Progenitor cell of endocrine pancreas (in vitro differentiated cells): ENCODE measurements at places on chromosomes 7 and 10. TPM values are rescaled to one million over a fixed set of nuclear protein-coding genes. Genes with fewer than 3 reads are reported as not detected.

GRB10 gene
- 58.4 and 62.7 TPM in 2 replicates for total RNA-seq

VENTX gene
- total RNA-seq: 1.2 TPM in 2 replicates

BUB3 gene
- 92.3 and 93.2 TPM in 2 replicates for total RNA-seq

CLEC5A gene
- total RNA-seq: not detected in 2 replicates

FAM237B gene
- total RNA-seq: not detected in 2 replicates

FKBP6 gene
- total RNA-seq: not detected in 2 replicates

DNA sequence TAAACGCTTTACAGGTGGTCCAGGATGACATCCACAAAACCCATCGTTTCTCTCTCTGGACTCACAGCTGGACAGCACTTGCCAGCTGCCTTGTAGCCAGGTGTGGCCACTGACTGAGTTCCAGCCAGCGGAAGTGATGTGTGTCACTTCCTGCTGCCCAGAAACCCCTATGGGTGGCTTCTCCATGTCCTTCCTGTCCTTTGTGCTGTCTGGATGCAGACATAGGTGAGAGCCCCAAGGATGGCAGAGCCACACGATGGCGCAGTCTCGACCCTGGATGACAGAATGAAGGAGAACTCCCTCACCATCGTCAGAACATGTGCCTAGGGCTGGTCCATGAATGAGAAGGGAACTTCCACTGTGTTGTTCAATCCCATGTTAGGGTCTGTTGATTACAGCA lies 22.1 kb downstream of the NMT2 start:
- DNase-seq: no peak

DNA sequence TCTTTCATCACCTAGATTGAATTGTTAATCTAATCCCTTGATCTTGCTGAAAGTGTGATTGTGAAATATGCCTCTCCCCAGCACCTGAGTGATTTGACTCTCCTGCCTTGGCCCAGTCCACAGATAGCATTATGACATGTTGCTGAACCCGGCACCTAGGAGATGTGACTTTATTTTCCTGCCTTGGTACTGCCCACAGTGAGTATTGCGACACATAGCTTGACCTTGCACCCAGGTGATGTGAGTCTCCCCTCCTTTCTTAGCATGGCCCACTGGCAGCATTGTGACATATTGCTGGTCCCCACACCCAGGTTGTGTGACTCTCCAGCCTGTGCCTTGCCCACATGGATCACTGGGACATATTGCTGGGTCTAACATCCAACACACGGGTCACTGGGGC lies 32.5 kb upstream of the ZNF107 start:
- no peak for DNase-seq

DNA sequence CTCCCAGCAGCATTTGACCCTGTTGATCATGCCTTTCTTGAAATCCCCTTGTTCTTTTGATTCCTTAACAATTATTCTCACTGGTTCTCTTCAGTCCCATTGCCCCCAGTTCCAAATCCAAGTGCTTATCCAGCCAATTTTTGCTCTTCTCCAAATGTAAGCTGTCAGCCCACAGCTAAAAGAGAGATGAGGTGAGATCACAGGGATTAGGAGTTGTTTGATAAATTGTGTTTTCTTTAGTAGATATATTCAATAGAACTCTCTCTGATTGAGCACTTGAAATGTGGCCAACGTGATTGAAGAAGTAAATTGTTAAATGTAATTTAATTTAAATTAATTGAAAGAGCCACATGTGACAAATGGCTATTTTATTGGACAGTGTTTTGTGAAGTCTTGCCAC lies 76.6 kb upstream of the NME8 start:
- DNase-seq: no peak

- no peak for DNase-seq
Measured at GRCh38 chr10:35398908-35399307, 62.6 kb downstream of the CCNY start.

- DNase-seq: no peak
Measured at GRCh38 chr10:99859585-99859984, 77.1 kb downstream of the ABCC2 start.
